ENCODE measurements at places on chromosomes 6 and 20. TPM values are rescaled to one million over a fixed set of nuclear protein-coding genes. Genes with fewer than 3 reads are reported as not detected.
A peak's percentile ranks its signal among the peaks of the same experiment; 100 is the strongest.

SLC17A9 gene
- 0.95 TPM for total RNA-seq

BMP2 gene
- 1.7 TPM for total RNA-seq

TEAD3 gene
- 25.9 TPM for total RNA-seq

LY6G6F gene
- not detected for total RNA-seq

KIAA0408 gene
- 31.5 TPM for total RNA-seq

SLC24A3 gene
- 3.0 TPM for total RNA-seq

PACSIN1 gene
- total RNA-seq, result 0.11 TPM

WFDC9 gene
- not detected for total RNA-seq

KCNK15 gene
- total RNA-seq, result 0.46 TPM

AGPAT4 gene
- 0.81 TPM for total RNA-seq

HLA-DRA gene
- 19.9 TPM for total RNA-seq

C6orf15 gene
- not detected for total RNA-seq

ZNF133 gene
- total RNA-seq, result 8.4 TPM

CPXM1 gene
- total RNA-seq, result 0.27 TPM

MCCD1 gene
- total RNA-seq, result not detected

DNA sequence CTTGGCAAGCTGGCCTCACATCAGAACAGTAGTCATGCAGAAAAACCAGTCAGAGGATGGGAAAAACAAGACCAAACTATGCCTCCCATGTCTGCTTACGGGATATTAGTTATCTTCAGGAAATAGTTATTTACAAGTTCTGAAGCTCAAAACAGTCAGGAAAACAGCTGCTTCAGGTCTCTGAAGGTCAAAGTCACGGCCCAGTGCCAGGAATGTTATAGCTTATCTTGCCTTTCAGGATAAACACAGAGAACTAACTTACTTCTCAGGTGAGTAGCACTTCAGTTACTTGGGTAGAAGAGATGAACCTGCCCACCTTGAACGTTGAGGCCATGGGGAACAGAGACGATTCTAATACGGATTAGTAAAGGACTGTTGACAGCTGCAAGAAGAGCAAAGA lies 310.7 kb downstream of the KIF16B start:
- DNase-seq, result no peak

GRCh38 chr6:3797231-3798054 lies 45.9 kb upstream of the PXDC1 start:
- DNase-seq, result no peak

- no peak for DNase-seq
Measured at GRCh38 chr6:55972091-55972490, 96.7 kb upstream of the BMP5 start.

DNA sequence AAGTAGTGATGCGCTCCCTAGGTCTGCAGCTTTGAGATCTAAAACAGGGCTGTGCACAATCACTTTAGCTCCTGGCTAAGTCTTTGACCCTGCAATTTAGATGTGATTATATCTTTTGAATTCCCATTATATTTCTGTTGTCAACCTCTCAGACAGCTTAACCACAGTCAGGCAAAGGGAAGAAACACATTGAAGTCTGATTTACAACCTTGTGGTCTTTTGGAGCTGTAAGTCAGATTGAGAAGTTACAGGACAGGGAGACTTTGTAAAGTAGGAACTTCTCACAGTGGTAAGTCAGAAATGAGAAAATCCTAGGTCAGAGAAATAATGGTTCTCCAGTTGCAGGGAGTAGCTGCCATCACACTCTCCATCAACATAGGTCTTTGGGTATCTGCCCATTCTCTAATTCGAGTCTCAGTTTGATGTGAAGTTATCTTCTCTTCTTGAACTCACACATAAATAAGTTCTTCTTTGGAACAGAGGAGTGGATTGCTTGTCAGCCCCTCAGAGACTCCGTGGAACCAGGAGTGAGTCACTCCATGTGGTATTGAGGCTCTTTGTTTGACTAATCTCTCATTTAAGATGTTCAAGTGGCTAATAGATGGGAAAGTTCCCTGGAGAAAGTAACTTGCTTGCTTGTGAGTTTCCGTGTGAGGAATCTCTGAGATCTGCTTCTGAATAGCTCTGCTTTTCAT lies 35.0 kb upstream of the SGK1 start:
- no peak for DNase-seq

DNA sequence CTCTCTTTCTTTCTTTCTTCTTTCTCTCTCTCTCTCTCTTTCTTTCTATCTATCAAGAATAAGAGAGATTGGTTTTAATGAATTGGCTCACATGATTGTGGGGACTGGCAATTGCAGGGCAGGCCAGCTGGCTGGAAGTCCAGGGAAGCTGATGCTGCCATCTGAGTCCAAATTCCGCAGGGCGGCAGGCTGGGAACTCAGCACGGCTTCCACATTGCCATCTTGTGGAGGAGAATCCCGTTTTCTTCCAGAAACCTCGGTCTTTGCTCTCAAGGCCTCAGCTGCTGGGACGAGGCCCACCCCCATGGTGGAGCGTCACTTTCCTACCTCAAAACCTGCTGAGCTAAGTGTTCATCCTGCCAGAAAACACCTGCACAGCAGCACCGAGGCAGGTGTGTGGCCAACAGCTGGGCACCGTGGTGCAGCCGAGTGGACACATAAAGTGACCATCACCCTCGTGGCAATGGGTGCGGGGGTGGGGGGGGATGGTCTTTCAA lies 58.8 kb upstream of the SLCO4A1 start:
- DNase-seq, result no peak

- no peak for DNase-seq
Measured at GRCh38 chr6:54706391-54706790, 140.2 kb upstream of the FAM83B start.

GRCh38 chr6:37516076-37516919 lies 16.6 kb upstream of the CCDC167 start:
- no peak for DNase-seq

DNA sequence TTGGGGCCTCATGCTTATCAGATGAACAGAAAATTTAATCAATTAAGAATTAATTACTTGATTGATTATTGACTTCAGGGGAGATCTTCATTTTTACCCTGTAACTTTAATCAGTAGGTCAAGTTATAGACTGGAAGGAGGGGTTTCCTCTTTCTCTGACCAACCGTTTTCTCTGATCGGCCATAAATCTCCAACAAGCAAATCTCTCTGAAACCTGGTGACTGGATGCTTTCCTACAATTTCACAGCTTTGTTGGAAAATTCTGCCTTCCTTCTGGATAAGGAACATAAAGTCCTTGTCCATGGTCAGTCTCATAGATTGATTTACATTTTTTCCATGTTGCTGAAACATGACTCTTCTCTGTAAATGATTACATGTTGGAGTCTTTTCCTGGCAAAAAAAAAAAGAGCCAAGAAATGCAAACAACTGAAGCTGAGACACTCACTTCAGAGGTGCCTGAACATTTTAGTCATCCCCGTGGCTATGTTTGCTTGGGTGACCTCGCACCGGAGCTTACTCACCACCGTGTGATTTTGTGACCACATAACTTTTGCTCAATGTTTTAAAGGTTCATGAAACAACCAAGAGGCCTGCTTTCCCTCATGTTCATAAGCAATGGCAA lies 31.0 kb downstream of the IRF4 start:
- no peak for DNase-seq

DNA sequence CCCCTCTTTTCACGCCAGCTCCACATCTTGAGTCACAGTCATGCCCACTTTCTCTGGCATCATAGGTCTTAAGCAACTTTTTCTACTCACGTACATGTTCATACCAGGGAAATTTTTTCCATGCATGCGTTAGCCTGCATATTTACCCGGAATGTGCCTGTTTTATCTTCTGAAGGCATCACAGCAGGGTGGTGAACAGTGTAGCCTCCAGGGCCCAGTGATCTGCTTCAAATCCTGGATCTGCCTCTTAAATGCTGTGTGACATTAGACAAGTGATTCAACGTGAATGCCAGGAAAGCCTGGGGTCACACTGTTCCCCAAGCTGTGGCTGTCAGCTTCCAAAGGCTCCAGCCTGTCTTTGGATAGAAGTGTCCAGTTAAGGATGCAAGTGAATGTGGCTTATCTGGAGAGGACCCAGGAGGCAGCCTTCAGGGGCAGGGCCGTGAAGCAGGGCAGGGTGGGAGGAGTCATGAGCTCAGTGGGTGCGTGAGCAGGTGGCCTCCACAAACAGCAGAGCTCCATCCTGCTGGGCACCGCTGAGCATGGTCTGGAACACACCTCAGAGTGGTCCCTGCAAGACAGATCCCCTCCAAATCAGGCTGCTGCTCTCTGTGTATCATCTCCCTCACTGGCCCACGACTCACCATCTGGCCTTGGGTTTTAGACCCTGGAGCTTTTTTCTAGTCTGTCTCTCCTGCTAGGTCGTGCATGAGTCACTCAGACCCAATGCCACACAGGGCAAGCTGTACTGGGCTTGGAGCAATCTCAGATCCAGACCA lies 30.4 kb upstream of the CD93 start:
- DNase-seq, result no peak

- no peak for DNase-seq
Measured at GRCh38 chr20:38434301-38434741, 807 bp downstream of the SNHG17 start.

DNA sequence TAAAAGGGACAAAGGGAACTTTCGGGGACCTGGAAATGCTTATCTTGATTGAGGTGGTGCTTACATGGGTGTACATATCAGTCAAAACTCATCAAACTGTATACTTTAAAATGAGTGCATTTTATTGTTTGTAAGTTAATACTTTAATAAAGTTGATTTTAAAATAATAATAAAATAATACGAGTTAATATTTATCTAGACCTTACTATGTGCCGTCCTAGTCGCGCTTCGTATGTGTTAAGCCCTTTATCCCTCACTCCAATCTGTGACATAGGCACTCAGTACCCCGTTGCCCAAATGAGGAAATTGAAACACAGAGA lies 47.5 kb downstream of the PDYN start:
- DNase-seq, result no peak

GRCh38 chr6:14804785-14805210 lies 441.1 kb upstream of the JARID2 start:
- peak; percentile 86 for DNase-seq

GRCh38 chr6:89183294-89183693 lies 33.9 kb downstream of the GABRR1 start:
- DNase-seq, result no peak

GRCh38 chr6:22896696-22897095 lies 327.3 kb downstream of the HDGFL1 start:
- DNase-seq, result no peak

- no peak for DNase-seq
Measured at GRCh38 chr6:50380406-50381098, 330.8 kb upstream of the DEFB112 start.

GRCh38 chr6:65948062-65948461 lies 241.0 kb upstream of the EYS start:
- DNase-seq, result no peak

DNA sequence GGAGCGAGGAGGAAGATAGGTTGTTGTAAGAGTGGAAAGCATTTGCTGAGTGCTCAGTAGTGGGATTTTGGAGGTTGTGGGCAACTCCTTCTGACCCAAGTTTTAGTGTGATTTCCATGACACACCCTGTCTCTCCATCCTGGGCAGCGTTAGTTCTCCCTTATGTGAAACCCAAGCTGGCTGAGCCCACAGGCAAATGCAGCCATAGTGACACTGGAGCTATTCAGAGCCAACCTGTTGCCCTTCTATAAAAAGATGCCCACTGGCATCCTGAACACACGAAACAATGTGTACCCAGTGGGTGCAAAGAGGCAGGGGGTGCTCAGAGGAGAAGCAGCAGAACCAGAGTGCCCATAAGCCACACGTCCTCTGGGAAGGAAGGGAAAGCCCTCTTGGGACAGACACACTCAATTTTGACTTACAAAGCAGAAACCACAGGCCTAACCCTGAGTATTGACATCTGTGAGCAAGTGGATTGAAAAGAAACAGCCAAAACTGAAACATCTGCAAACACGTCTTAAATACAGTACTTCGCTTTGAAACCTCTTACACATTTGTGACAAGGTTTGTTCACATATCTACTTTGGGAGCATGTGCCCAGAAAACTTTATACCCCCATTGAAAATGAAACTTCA lies 54.6 kb downstream of the BPIFB1 start:
- no peak for DNase-seq

- DNase-seq, result peak; percentile 83
Measured at GRCh38 chr6:7974938-7975763, 64.6 kb upstream of the TXNDC5 start.

GRCh38 chr6:57221191-57221935 lies 744 bp downstream of the RAB23 start:
- DNase-seq, result peak; percentile 82

DNA sequence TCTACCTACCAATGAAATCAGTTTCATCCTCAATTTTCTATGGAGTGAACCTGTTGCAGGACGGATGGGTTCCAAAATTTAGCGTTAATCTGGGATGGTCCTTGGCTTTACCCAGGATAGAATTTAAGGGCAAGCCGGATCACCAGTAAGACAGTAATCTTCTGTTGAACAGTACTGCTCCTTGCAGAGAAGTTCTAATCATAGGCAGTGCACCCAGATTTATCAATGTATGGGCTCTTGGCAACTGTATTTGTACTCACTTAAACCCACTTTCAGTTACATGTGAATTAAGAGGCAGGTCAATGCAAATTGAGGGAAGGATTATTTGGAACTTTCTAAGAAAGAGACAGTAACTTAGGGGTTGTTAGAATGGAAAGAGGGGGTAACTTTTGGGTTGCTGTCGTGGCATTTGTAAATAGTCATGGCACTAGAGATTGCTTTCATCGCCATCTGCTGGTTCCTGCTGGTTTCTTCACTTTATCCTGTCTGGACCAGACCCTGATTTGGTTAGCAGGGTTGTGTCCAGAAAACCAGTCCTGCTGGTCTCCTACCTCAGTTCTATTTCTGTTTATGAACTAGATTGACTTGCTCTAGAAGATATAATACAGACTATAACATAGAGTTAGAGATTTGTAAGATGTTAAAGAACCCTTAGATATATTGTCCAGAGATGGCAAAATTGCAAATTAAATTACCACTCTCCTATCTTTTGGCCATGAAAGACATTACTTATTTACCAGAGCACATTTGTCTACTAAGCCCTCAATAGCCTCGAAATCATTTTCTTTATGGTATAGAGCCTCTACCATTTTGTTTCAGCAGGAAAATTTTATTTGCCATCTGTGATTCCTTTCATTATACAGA lies 646.3 kb downstream of the UTRN start:
- DNase-seq, result no peak

DNA sequence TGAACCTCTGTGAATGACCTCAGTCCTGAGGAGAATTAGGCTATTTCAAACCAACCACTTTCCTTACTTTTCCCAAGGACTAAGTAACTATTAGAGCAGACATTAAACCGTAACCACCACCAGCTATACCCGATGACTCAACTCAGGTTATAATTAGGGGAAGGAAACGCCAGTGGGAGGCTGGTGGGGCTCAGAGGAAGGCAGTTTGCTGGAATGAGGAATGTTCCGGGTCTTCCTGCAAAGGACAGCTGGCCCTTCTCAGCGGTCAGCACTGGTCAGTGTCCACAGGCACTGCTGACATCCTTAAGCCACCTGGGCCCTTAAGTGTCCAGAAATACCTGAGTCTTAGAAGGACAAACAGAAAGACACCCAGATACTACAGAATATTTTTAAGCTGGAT lies 515.2 kb downstream of the MAFB start:
- DNase-seq, result no peak

- DNase-seq, result no peak
Measured at GRCh38 chr6:29671026-29671425, 9.9 kb downstream of the ZFP57 start.
